ENCODE measurements at places on chromosomes 3 and 15.

GRCh38 chr15:74793135-74794028 lies 11.5 kb downstream of the CSK start:
- DNase-seq: no peak

DNA sequence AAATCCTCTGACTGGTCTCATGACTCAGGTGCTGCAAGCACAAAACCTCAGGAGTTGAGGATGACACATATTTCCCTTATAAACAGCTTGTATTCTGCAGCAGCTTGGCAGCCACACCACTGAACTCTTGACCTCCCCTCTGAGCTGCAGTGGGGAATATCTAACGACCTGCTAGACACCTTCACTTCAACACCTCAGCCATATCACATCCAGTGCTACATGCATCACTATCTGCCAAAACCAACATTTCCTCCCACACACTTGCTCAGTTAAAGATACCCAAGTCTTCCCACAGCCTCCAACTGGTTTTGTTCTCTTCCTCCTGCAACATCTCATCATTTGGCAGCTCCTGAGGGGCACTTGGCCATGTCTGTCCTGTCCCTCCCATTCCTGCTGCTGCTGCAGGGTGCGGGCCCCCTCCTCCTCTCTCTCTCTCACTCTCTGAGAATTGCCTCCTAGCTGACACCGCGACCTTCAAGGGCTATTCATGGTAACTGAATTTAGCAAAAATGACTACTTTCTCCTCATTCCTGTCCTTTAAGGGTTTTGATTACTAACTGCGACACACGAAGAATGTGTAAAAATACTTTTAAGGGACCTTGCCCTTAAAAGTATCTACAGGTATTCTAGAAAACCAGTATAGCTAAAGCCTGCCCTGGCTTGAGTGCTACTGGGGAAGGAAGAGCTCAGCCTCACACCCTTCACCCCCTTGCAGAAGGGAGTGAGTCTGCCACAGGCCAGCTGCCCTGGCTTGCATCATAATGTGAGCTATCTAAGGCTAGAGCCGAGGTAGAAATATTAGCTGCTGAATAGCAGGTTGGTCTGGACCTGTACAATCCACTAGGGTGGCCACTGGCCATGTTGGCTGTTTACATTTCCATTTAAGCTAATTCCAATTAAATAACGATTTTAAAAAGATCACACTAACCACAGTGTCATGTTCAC lies 5.0 kb upstream of the CCR9 start:
- DNase-seq: no peak

DNA sequence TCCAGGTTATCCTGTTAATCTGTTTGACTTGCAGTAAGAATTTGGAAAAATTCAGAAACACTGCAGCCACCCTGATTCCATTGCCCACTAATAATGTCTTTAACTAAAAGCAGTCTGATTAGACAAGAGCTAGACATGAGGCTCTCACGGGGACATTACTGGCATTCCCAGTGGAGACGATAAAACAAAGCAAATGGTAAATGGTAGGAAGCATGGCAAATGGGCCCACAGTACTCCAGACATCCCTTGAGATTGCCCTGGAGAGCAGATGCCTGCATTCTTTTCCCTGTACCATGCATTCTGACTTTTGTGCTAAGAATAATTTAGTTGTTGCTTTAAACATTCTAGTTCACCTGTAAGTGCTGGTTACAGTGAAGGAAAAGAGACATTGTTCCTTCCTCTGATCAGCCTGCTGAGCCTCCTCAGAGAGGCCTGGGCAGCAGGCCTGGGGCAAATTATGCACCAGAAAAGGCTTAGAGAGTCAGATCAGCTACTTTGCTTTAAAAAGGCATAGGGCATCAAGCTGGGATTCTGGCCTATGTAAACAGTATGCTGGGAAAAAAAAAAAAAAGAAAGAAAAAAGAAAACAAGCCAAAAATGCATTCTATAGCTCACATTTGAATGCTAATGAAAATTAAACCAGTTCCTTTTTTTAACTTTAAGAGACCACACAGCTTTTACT lies 204.6 kb downstream of the GABRG3 start:
- no peak for DNase-seq

DNA sequence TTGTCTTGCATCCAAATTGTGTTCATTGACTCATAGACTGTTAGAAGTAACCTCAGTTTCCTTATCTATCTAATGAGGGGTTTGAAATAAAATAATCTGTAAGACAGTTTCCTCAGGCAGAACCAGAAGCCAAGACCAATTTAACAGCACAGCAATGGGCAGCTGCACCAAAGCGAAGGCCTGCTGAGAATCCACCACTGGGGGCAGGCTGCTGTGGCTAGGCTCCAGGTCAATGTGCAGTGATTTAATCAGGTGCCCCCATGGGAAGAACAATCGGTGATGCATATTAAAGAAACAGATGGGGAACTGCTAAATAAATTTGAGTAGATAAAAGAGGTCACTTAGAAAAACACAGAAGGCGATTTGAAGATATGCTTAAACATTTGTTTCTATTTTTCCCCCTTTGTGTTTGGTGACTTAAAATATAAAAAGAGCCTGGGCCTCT lies 28.0 kb upstream of the TMOD3 start:
- peak; percentile 36 for DNase-seq

GRCh38 chr3:122030381-122031122 lies 8.5 kb upstream of the ILDR1 start:
- no peak for DNase-seq

DNA sequence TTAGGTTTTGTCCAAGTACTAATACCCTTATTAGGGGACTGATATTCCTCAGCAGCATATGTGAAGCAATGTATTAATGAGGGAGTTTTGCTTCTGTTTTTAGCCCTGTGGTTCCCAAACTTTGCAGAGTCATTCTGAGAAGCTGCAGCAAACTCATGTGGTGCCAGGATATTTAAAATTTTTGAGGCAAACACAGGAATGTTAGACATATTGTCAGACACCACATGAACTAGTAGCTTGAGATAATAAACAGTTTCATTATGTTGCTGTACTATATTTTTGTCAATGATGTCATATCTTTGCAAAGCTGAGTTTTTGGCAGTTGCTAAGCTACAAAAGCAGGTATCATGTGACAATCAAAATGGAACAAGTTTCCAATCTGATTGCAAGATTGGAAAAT lies 36.6 kb downstream of the ATP6V1A start:
- peak; percentile 2 for DNase-seq

DNA sequence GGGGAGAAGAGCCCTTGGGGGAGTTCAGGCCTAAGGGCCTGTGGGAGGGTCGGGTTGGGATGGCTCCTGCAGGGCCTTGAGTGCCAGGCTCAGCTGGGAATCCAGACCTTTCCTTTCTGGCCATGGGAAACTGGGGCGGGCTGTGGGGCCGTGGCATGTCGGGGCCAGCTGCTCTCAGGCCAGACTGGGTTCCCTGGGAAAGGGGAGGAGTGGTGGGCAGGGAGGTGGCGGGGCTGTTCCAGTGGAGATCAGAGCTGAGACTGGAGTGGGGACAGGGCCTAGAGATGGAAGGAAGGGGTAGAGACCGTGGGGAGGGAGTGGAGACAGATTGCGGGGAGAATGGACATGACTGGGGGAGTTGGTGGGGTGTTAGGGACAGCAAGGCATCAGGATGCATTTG lies 20.3 kb downstream of the FBLN2 start:
- peak; percentile 48 for DNase-seq

GRCh38 chr3:79367066-79367465 lies 400.7 kb downstream of the ROBO1 start:
- no peak for DNase-seq

- peak; percentile 62 for DNase-seq
These were observed 103.2 kb upstream of the TJP1 start for GRCh38 chr15:29925227-29926082.

DNA sequence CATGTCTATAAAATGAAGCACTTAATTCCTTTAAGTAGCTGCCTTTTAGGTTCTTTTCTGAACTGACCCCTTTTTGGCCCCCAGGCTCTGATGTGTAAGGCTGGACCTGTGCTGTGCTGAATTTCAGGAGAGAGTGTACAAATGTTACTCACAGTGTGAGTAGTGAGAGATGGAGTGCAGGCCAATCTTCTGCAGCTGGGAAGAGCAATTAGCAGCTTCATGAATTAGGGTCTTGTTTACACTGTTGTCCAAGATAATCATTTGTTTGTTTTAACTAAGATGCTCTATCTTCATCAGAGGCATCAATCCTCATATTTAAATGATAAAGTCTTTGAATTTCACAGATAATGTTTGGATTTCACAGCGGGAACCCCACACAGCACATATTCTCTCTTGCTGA lies 19.4 kb downstream of the ARPP21 start:
- no peak for DNase-seq

GRCh38 chr15:44501768-44502366 lies 35.1 kb upstream of the EIF3J start:
- peak; percentile 58 for DNase-seq

DNA sequence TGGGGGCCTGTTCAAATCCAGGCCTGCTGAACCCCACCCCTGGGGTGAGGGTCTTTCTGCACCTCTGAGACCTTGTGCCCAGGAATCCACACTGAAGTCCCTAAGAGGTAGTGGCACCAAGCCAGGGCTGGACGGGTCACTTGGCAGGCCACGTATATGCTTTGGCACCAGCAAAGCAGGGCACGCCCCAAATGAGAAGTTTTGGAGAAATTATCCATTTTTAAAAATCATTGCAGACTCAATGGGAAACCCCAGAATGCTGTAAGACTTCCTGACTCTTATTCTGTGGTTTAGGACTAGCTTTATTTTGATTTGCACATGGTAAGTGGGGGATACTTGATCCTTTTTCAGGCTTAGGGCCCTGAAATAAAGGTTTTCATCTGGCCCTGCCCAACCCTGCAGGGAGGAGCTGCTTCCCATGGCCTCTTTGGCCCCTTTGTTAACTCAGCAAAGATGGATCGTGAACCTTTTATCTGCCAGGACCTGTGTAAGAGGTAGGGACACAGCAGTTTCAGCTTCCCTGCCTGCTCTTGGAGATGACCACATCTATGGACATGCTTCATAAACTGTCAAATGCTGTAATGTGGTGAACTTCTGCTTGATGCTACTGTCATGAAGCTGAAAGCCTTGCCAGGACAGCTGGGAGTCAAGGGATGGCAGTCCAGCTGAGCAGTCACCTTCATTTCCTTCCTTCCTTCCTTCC lies 88.0 kb downstream of the HMG20A start:
- no peak for DNase-seq

- no peak for DNase-seq
These were observed 105.6 kb downstream of the NFKBIZ start for GRCh38 chr3:101954936-101955335.

DNA sequence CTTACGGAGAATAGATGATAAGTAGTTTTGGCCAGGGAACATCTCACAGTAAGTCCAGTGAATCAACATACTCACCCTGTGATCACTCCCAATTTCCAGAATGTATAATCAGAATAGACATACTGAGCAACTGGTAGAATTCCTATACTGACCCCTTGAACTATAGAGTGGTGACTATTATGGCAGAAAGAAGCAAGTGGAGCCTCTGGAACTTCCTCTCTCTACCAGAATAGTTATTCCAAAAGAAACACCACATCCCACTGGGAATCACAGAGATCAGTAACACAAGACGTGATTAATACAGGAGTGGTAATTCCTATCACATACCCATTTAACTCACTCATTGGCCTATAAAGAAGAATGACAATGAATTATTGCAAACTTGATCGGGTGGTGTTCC lies 50.1 kb upstream of the TRIM42 start:
- DNase-seq: no peak

DNA sequence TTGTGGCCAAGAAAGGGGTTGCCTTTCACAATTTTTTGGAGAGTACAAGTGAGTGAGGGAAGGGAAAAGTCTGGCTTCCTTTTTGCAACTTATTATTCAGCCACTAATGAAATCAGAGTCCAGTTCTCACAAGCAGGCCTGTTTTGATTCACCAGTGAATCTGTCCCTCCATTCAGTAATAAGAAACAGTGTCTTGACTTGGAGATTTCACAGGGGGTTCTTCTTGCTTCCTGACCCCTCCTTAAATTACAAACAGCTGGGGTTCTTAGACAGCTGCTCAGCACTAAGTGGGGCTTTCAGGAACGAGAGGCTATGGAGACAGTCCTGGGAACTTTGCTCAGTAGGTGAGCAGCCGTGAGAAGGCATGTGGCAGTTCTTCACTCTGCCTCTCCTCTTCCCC lies 24.5 kb downstream of the SEMA3G start:
- DNase-seq: peak; percentile 76

GRCh38 chr3:151732861-151733260 lies 866 bp upstream of the AADACL2 start:
- no peak for DNase-seq

GRCh38 chr3:113751141-113751540 lies 4.3 kb downstream of the ATP6V1A start:
- DNase-seq: no peak

DNA sequence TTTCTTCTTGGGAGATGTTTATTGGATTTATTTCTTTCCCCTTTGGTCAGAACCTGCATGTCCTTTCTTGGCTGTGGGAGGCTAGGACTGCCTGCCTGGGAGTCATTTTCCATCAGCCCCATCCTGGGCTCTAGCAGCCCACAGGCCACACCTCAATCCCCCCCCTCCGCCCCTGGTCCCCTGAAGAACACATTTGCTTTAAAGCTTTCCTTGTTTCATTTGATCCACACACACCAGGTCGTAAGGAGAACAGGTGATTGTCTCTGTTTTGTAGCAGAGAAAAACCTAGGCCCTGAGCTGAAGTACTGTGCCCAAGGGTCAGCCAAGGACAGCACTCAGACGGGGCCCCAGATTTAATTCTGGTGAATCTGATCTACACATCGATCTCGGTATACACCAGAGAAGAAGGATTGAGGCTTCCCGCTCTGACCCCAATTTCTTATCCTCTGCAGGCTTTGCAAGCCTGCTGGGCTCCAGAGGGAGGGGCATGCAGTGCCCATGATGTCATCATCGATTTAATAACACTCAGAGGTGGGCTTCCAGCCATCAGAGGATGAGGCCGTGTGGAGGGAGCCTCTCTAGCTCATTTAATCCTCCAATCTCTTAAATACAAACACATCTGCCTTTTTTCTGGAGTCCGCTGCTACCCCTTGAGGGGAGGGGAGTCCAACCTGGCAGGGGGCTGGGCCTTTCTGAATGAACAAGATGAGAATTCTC lies 1.7 kb upstream of the CLN6 start:
- peak; percentile 42 for DNase-seq

- no peak for DNase-seq
These were observed 97.7 kb downstream of the PLCL2 start for GRCh38 chr3:16982460-16982859.

GRCh38 chr3:60351481-60351880 lies 899.8 kb downstream of the FHIT start:
- no peak for DNase-seq

GRCh38 chr3:64187065-64187959 lies 38.0 kb downstream of the PRICKLE2 start:
- DNase-seq: peak; percentile 92

GRCh38 chr3:46690798-46691197 lies 2.7 kb downstream of the ALS2CL start:
- peak; percentile 45 for DNase-seq

DNA sequence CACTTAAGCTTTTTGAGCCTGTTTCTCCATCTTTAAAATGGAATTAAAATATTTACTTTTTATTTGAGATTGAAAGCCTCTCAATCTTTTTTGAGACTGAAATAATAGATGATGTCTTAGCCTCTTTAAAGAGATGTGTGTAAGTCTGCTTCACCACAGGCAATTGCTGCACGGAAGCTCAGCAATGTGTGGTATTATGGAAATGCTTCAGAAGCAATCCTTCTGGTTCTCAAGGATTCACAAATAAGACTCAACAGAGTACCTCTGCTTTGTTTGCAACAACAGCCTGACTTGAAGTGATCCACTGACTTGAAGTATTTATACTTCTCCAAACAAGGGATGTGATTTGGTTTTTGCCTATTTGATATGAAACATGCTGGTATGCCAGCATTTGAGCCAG lies 332.0 kb upstream of the RASGRP1 start:
- DNase-seq: no peak

All from tongue (tissue), 3 donors.